Stimulated activated naive B cell treated with anti-CD40 and anti-IgM and Interleukin-4, amounts not matched to agents 10 μg/mL and 1 μg/mL and 100 μg/mL, for 72 hours (primary cell): ENCODE measurements at places on chromosomes 2 and 18.

- no peak for DNase-seq
Observed at GRCh38 chr18:54358495-54359040, 862 bp downstream of the C18orf54 start.

- no peak for DNase-seq
Observed at GRCh38 chr2:103401621-103402020, 639.8 kb downstream of the TMEM182 start.

DNA sequence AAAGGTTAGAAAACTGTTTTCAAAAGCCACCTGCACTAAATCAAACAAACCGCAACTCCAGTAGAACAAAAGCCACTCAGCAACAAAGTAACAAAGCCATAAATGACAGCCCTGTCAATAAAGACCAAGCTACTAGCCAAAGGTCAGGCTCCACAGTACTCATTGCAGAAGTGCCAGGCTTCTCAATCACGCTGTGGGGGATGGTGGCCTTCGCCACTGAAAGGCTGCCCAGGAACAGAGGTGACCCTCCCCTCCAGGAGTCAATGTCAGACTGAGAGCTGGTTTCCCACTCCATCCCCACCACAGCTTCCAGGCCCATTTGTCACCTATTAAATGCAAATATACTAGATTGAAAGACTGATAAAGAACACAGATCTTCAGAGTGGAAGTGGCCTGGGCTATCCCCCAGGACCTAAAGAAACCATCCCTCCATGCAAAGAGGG lies 5.9 kb downstream of the ATP8B1 start:
- DNase-seq = no peak

DNA sequence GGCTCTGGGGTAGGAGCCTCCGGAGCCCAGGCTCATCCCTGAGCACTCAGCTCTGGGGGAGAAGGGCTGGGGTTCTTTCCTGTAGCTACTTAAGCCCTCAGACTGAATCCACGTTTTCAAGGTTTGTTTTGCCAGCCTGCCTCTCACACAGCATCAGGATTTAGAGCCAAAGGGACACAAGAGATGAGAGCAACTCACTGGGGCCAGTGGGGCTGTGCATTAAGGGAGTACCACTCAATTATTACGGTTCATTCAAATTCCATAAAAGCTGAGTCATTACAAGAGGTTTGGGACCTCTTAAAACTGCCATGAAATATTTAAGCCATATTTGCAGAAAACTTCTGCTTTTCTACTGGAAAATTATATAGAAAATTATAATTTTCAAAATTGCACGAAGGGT lies 17.1 kb upstream of the SNED1 start:
- no peak for DNase-seq

GRCh38 chr18:9604348-9604747 lies 10.0 kb downstream of the PPP4R1 start:
- no peak for DNase-seq

DNA sequence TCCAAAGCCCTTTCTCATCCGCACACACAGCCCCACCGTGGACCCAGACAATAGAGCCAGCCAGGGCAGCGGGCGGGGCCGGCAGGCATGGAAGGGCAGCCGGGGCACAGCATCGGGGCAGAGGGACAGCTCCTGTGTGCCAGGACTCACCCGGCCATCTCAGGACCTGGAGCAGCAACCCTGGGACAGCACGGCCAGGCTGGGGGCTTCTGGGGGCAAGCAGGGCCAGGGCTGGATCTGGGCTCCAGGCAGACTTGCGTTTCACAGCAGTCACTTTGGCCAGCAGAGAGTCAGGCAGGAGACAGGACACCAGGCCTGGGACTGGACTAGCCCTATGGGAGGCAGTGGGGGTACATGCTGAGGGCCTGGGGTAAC lies 15.5 kb downstream of the ANO7 start:
- no peak for DNase-seq

DNA sequence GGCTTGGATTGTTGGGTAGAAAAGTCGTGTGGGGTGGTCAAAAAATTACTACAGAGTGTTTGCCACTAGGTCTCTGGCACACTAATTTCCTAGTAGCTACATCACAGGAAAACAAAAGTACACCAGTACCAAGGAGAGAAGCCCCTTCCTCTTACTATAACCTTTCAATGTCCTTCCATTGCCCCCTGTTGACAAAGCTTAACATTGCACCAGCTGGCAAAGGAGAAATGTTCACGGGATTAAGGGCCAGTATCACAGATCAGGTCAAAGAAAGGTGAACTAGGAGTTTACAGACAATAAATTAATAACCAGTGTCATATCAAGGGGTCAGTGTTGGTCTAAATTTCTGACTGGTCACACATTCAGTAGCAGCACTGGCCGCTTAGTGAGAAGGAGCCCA lies 1139.6 kb upstream of the FAM98A start:
- DNase-seq = no peak

GRCh38 chr18:79528846-79529245 lies 133.1 kb downstream of the NFATC1 start:
- peak; percentile 62 for DNase-seq

DNA sequence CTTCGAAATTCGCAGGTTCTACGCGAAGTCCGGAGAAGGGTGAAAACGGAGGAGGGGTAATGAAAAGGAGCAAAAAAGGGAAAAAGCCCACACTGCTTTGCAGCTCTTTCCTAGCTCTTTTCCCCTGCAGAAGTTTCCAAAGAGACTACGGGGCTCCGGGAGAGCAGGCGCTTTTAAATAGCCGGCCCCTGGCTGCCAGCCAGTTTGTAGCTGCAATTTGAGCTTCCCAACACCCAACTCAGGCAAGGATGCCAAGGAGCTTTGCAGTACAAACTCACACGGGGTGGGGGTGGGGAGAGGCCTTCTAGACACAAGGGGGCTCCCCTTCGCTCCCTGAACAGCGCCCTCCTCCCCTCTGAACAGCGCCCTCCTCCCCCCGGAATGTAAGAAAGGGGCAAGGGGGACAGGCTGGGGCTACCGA lies at the start of gene IGFBP5:
TSS of gene IGFBP5 (minus strand) at position 149 of the 421 bp plus-strand sequence. CDS start 774 bp downstream, outside the sequence.
- no peak for DNase-seq

GRCh38 chr2:168686452-168687191 lies 115.8 kb upstream of the NOSTRIN start:
- no peak for DNase-seq

DNA sequence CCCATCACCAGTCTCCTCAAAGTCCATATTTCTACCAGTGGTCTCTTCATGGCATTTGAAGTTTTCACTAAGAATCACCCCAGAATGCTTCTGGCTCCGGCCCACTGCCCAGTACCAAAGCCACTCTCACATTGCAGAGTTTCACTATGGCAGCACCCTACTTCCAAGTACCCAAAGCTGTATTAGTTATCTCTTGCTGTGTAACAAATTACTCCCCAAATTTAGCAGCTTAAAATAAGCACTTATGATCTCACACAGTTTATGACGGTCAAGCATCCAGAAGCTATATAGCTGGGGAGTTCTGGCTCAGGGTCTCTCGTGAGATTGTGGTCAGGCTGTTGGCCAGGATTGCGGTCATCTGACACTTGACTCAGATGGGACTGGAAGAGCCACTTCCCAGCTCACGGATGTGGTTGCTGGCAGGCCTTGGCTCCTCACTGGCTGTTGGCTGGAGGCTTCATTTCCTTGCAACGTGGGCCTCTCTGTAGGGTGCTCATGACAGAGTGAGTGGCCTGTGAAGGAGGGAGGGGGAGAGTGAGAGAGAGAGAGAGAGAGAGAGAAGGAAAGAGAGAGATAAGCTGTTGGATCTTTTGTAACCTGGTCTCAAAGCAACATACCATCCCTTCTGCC lies 189.5 kb downstream of the CTIF start:
- no peak for DNase-seq

DNA sequence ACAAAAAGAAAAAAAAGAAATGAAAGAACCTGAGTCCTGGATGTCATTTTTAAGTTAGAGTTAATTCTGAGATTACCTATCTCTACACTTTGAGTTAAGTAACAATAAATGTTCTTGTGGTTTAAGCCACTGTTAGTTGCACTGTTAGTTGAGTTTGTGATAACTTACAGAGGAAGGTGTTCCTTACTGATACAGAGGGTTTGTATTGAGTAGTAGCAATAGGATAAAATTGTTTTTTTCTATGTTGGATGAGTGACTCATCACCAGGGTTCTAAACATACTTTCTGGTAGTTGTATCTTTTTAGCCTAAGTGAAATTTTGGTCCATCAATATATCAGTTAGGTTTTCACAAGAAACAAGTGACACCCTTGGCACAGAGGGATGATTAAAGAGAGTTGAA lies 4.0 kb upstream of the LCLAT1 start:
- DNase-seq = no peak

DNA sequence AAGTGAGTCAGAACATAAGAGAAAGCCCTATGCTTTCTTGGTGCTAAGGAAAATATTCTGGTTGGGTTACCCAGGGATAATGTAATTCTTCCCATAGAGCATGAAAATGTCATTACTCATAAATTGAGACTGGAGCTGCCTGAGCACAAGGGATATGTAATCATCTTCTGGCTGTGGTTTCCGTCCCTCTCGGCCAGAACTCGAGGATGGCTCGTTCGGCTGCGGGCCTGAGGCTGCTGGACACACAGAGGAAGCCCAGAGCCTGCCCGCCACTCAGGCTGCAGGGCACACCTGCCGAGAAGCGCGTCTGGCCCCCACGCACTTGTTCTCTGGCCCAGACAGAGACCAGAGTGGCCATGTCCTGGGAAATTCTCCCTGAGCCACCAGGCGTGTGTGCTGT lies 104.9 kb downstream of the ASAP2 start:
- DNase-seq = no peak

DNA sequence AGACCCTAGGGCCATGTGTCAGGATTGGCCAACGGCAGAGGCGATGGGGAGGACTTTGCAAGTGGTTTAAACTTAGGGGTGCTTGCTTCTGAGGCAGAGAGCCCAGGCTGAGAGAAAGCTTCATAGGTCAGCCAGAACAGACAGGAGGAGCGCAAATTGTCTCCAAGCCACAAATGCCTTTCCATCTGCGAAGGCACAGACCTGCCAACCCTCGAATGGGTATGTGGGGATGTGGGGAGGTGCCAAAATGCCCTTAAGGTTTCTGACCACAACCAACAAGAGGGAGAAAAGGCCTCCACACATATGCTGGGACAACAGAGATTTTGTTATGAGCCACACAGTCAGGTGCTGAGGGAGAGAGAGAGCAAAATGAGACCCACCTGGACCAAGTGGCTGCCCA lies 283.6 kb downstream of the CYP26B1 start:
- DNase-seq = no peak

DNA sequence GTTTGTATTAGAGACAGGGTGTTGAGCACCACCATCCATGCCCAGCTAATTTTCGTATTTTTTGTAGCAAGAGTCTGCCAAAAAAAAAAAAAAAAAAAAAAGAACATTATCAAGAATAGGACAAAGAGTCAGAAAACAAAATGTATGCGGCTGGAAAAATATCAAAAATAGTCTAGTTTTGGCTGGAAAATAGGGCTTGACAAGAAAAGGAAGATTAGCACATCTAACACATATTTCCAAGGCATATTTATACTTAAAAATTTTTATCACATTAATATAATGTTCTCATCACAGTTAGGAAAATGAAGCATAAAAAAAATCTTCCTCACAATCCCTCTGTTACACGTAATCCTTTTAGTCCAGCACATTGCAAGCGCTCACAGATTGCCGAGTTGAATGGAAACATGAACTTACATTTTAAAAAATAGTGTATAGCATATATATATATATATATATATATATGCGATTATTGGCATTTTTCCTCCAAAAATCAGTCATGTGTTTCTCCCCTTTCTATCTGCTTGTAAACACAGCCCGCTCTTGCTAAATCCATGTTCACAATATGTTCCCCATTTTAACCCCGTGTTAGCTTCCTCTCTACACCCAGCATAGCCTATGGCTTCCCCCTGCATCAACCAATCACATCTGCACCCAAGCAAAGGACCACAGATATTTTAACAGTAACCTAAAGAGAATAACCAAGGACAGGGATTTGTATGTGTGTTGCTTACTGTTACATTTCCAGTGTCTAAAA lies 183.0 kb downstream of the AFF3 start:
- DNase-seq = no peak

DNA sequence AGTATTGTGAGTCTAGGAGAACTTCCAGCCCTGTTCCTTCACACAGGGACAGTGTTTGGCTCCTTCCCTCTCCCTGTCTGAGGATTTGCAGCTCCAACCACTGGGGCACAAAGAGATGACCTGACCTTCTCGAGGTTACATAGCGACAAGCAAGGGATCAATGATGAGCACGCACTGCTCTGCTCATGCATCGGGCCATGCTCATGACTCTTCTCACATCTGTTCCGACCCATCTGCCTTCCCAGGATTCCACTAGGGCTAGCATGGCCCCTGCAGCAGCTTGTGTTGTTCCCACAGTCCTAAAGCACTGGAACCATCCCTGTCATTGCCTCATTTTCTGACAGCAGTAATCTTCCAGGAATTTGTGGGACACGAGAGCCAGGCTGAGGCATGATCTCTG lies 78.8 kb upstream of the ARHGAP28 start:
- no peak for DNase-seq

GRCh38 chr2:105144152-105144940 lies 97.2 kb upstream of the GPR45 start:
- no peak for DNase-seq

DNA sequence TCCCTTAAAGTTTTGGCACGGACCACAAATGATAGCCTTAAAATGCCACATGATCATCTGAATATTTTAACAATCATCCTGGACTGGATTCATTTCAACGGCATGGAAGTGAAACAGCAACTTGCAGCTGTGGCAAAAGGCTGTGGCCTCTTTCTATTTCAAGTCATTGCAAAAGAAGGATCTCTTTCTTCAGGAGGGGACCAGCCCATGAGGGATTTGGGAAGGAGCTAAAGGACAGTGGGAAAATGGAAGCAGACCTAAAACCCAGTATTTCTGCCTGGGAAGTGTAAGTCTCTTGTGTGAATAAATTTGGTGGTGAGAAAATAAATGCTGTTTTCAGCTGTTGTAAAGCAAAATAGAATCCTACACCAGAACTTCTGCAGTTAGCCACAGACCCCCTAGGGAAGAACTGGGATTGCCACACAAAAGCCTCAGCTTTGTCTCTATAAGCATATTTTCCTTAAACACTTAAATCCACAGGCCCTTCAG lies 107.3 kb upstream of the ZFP36L2 start:
- no peak for DNase-seq

GRCh38 chr2:17813010-17813741 lies 3.1 kb upstream of the MSGN1 start:
- no peak for DNase-seq

DNA sequence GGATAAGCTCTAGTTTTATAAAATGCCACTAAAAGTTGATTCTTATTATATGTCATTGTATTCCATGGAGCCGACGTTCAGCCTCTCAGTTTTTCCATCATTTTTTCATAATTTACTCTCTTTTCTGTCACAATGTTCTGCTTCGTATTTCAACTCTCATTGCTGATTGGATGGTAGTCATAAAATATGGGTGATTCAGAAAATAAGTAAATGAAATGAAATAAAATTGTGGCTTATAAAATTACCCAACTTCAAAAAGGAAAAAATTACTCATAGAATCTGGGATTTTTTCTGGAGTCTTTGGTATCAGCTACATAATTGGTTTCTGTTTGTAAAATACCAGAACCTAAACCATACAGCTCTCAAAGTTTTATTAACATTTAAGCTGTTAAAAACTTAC lies 139.7 kb upstream of the ITGA4 start:
- no peak for DNase-seq

- DNase-seq = no peak
Observed at GRCh38 chr2:7154656-7155055, 237.4 kb downstream of the RNF144A start.
